ENCODE measurements at places on chromosomes 12 and 14.

GRCh38 chr14:57066887-57067513 is 201.7 kb downstream of the EXOC5 start:
- DNase-seq, result peak; percentile 9

DNA sequence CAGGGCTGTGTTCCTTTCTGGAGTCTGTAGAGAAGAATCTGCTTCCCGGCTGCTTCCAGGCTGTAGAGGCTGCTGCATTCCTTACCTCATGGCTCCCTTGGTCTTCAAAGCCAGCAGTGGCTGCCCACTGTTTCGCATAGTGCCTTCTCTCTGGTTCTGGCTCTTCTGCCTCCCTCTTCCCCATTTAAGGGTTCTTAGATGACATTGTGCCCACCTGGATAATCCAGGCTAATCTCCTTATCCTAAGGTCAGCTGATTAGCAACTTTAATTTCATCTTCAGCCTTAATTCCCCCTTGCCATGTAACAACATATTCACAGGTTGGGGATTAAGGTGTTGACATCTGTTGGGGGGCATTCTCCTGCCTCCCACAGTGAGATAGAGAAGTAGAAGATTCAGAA is 208.6 kb upstream of the TMTC1 start:
- no peak for DNase-seq

- no peak for DNase-seq
Observed at GRCh38 chr14:87205811-87206210, 787.2 kb downstream of the GALC start.

GRCh38 chr12:132907216-132907615 is 19.8 kb upstream of the CHFR start:
- no peak for DNase-seq

GRCh38 chr12:124689631-124690030 is 122.2 kb upstream of the NCOR2 start:
- DNase-seq, result no peak

DNA sequence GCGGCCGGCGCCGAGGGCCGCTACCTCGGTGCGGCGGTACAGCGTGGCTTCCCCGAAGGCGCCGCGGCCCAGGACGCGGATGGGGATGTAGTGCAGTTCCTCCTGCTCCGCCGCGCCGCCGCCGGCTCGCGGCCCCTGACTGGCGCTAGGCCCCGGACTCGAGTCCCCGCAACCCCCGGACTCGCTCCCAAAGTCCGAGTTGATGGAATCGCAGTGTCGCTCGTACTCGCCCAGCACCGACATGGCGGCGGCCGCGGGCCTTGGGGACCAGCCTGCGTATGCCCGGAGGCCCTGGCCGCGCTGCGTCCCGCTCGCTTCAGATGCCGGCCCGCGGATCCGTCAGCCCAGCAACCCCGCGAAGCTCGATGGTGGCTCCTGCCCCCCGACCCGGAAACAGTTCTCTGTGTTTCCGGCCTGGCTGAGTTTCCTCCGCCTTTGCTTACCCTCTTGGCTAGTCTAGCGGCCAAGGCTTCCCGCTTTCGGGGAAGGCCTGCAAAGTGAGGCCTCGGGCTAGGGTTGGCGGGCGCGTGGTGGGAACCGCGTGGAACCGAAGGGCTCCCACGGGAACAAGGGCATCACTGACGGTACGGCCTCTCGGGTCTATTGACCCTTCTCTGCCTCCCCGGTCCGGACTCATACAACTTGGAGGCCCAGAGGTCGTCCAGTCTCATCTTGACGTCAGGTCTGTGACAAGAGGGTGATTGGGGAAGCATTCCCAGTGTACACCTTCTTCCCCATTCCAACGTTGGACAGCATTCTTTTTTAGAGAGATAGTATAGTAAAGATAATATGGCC is at the start of gene NEK9:
TSS of gene NEK9 (minus strand) at position 370 of the 795 bp plus-strand sequence. CDS start at position 243, 127 bp downstream.
- peak; percentile 72 for DNase-seq
